Activated gamma-delta T cell treated with Interleukin-2 at 50 U/mL for 16 hours (primary cell): ENCODE measurements at places on chromosomes 3 and 15.
A peak's percentile ranks its signal among the peaks of the same experiment; 100 is the strongest.

DNA sequence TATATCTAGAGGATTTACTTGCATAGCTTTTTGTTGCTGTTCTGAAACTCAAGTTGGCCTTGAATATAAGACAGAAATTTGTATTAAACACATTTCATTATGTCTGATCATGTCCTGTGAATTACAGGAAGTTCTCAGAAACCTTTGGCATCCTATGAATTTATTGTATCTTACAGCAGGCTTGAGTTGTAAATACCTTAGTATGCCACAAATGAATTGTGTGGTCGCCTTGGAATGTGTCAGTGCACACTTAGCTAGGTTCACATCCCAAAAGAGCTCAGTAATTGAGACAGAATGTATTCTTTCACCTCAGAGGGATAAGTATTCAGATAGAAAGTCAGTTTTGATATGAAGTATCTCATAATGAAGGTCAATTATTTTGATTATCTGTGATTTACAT lies 83.4 kb downstream of the NEK11 start:
- no peak for DNase-seq

DNA sequence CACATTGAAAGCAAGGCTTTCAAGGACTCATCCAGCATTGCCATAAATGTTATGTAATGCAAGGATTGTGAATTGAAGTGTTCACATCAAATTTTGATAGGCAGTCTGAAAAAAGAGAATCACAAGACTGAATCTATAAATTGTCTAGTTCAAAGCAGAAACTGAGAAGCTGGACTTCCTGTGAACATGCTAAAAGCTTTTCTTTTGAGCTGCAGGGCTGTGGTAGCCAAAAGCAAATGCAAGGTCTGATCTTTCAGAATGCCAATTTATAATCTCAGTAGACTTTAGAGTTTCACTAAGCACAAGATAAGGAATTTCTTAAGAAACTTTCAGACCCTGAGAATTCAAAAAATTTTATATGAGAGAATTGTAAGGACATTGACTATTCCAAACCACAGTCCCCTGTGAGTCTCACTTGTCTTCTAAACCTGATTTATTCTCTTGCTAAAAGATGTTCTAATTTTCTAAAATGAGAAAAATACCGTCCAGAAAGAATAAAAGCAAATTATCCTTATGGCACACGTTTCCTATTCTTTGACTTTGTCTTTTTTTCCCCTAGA lies 1700.3 kb downstream of the OTOL1 start:
- no peak for DNase-seq

- no peak for DNase-seq
Observed at GRCh38 chr3:71183549-71183948, 400.0 kb downstream of the FOXP1 start.

DNA sequence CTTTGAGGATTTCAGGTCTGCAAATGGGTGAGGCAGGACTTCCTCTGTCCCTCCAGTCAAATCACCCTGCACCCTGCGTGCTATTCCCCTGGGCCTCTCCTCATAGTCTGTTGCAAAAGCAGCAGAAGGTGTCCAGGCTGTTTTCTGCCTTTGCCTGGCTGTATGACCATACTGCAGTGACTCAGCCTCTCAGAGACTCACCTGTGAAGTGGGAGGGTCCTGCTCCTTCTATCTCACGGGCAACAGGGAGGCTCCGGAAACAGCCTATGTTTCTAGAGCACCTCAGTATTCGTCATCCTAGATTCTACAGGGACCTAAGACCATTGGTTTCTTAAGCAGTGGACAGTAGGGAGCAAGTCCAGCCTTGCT lies 216.4 kb downstream of the TLE3 start:
- no peak for DNase-seq

GRCh38 chr3:144431134-144431533 lies 459.5 kb downstream of the DIPK2A start:
- DNase-seq, result no peak

- DNase-seq, result no peak
Observed at GRCh38 chr3:193187070-193187722, 53.8 kb upstream of the PLAAT1 start.

DNA sequence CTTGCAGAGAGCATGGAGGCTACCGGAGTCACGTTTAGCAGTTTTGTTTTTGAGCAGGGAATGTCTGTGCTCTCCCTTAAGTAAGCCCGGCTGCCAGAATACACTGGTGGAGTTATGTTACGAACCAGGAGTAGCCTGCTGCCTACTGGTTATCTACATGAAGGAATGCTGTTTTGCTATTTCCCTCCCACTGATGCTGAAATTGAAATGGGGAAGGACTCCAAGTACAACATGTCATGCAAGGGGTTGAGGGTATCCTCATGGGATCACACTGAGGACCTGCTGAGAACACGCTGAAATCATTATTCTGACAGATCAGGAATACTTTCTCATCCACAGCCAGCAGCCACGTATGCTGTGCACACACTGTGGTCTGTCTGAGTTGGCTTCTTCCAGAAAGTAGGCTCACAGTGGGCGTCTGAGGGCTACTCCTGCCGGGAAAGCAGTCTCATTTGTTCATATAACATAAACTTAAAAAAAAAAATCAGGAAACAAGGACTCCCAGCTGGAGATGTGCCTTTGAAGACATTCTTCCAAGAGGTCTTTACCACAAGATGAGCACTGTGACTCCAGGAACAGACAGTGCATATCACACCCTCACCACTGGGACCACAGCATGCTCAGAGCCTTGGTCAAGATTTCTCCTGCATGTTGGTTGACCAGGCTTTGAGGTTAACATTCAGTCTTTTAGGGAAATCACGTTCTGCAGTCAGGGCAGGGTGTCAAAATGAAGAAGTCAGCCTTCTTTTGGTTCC lies 300.4 kb upstream of the RASGRP1 start:
- DNase-seq, result no peak

DNA sequence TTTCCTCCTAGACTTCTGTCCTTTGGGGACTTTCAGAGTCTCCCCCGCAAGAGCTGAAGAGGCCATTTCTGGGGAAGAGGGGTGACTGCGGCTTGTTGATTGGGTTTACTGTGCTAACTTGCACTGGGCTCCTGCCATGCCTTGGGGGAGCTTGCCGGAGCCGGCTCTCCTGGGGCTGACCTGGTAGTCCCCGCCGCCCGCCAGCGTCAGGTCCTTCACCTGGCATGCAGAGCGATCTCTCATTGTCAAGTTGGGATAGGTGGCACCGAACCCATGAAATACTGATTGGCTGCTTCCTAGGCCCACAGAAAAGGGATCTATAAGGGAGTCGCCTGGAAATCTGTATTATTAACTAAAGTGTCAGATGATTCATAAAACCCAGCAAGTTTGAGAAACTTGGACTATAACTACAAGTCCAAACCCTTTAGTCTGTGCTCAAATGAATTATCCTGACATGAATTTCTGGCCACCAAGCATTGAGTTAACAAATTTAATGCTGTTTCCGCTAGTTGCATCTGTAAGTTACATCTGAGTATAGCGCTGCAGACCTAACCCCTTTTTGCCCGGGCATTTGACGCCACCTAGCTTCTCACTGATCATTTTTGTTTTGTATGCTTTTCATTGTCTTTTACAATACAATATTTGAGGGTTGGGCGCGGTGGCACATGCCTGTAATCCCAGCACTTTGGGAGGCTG lies 607 bp upstream of the IMP3 start:
- DNase-seq, result peak; percentile 52

DNA sequence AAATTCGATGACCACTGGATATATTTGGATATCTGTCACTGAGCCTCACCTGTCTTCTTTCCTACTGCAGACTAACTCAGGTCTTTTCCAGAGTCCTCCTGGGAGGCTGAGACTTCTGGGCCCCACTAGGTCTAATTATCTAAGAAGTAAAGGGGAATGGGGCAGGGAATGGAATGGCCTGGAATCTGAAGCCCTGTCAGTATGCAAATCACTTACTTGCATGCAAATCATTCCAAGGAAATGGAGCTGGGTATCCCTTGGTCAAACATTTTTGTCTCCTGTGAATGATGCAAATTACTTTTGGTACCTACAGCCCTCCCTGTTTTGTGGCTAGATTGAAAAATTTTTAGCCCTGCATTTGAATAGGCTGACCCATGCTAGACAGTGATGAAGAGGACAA lies 5.3 kb upstream of the SPSB4 start:
- no peak for DNase-seq

GRCh38 chr3:151593928-151594327 lies 133.1 kb upstream of the IGSF10 start:
- DNase-seq, result no peak

GRCh38 chr3:158105710-158106253 lies 438 bp downstream of the SHOX2 start:
- DNase-seq, result no peak

- DNase-seq, result no peak
Observed at GRCh38 chr3:171334465-171334811, 125.8 kb downstream of the TNIK start.

- DNase-seq, result no peak
Observed at GRCh38 chr15:24933716-24934115, 21.1 kb upstream of the SNRPN start.

DNA sequence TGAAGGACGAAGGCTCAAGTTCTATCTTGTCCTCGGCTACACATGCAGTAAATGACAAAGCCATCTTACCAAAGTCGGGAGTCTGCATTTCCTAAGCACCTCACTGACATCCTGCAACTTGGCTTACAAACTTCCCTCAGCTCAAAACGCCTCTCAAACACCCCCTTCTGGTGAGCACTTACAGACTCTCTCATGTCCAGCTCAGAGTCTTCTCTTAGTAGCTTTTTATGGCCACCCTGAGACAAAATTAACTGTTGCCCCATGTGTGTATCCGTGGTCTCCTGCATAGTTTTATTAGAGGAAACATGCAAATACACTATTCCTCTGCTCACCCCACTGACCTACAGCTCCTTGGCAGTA lies 819.7 kb downstream of the FHIT start:
- DNase-seq, result no peak

DNA sequence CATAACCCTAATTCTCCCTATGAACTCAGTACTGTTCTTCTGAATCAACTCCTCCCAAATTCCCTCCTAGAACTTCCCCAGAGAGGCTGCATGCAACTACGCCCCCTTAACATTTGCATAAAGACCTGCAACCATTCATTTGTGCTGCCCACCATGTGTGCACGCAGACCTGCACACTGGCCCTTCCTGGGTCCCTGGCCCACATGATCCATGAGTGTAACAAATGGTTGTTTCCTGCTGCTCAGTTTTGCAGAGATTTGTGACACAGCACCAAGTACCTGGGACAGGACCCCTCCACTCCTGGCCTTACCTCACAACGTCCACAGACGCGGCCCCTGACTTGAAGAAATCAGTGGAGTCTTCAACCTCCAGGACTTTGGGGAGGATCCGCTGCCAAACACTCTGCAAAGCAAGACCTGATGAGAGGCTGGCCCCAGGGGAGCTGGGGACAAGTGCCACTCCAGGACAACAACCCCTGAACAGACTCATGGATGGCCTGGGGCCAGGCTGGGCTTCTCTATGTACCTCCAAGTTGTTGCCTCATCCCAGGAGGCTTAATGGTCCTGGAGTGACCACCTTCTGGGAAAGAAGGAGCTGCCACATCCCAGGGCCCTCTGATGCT lies 33.8 kb downstream of the ALDH1L1 start:
- DNase-seq, result no peak

GRCh38 chr3:38168151-38169026 lies 3.1 kb downstream of the OXSR1 start:
- DNase-seq, result no peak

DNA sequence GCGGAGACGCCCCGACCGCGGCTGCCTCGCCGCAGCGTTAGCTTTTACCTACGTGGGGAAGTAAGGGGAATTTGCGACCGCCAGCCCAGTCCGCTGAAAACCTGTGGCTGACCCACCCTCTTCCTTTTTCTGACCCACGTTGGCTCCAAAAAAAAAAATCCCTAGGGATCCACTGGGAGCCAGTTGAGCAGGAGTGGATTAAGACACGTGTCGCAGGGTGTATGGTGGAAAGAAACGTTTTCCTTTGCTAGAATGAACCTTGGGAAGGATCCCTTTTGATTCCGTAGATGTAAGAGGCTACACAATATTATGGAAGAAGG lies 575 bp upstream of the PCYT1A start:
- peak; percentile 30 for DNase-seq

GRCh38 chr3:41247055-41248004 lies 48.0 kb downstream of the CTNNB1 start:
- no peak for DNase-seq

DNA sequence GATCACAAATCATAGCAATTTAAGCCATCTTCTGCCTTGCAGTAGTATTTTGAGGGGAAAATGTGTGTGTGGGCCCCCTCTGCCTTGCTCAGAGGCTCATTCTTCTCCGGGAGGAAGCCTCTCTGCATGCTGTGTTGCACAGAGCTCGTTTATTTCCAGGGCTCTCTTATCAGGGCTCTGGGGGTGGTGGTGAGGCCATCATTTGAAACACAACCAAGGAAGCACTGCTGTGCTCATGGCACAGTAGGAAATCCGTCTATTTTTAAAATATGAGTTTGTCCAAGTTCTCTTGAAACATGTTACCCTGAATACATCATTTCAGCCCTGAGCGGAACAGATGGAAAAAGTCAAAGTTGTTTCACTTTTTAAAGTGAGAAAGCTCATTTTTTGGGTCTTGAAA lies 369.0 kb upstream of the CFAP20DC start:
- no peak for DNase-seq

GRCh38 chr15:92882697-92883162 lies 17.4 kb upstream of the CHD2 start:
- DNase-seq, result no peak

- DNase-seq, result no peak
Observed at GRCh38 chr3:158713094-158713499, 19.2 kb downstream of the RARRES1 start.

- DNase-seq, result no peak
Observed at GRCh38 chr3:180707896-180708295, 28.6 kb upstream of the CCDC39 start.

DNA sequence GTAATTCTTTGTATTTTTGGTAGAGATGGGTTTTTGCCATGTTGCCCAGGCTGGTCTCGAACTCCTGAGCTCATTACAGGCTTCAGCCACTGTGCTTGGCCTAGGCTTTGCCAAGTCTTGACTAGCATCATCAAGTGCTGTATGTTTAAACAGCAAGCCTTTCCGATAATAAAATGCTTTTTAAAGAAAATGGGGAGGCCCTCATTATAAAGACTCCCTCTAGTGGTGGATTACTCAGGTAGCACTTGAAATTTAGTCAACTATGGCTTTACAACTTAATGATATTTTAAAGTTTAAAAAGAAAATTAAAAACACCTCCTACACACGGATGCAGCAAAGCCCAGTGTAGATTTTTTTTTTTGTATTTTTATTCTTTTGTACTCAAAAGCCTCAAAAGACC lies 213.6 kb downstream of the GAP43 start:
- DNase-seq, result no peak

- no peak for DNase-seq
Observed at GRCh38 chr3:21447476-21448151, 303.4 kb downstream of the ZNF385D start.

GRCh38 chr3:161852744-161853143 lies 356.1 kb downstream of the OTOL1 start:
- DNase-seq, result no peak
